ENCODE measurements at places on chromosomes 11 and 22.

- no peak for DNase-seq
Observed at GRCh38 chr22:18116634-18117033, 6.0 kb downstream of the TUBA8 start.

- DNase-seq: no peak
Observed at GRCh38 chr11:79236541-79236971, 204.3 kb downstream of the TENM4 start.

DNA sequence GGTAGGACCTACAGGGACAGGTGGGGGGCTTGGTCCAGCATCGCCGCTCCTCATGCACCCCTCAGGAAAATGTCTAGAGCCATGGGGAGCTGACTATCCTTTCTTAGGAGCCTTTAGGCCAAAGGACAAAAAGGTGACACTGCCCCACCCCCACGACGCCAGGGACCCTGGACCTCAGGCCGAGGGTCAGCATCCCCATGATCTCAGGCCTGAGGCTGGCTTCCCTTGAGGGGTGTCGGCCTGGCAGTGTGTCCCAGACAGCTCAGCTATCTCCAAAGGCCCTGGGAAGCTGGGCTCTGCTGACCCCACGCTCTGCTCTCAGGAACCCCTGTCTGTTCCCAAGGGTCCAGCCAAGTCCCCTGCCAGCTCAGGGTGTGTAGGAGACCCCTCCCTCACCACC is 16.3 kb downstream of the MRGPRG start:
- DNase-seq: no peak

GRCh38 chr11:27456795-27457329 is 15.7 kb downstream of the LGR4 start:
- no peak for DNase-seq

DNA sequence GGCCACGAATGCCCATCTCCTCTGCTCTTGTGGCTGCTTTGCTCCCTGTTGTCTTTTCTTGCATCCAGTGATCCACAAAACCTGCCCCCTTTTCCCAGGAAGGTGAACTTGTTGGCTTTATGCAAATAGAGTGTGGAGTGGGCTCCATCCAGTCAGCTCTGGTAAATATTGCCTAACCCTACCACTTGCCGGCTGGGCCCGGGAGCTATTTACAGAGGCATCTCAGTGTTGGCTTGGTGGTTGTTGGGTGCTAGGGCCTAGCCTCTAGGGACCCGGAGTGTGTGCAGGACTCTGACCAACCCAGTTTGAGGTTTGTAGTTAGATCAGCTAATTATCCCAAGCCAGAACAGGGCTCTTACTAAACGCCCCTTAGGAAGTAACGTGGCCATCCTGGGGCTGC is 40.8 kb upstream of the TLCD5 start:
- DNase-seq: no peak

DNA sequence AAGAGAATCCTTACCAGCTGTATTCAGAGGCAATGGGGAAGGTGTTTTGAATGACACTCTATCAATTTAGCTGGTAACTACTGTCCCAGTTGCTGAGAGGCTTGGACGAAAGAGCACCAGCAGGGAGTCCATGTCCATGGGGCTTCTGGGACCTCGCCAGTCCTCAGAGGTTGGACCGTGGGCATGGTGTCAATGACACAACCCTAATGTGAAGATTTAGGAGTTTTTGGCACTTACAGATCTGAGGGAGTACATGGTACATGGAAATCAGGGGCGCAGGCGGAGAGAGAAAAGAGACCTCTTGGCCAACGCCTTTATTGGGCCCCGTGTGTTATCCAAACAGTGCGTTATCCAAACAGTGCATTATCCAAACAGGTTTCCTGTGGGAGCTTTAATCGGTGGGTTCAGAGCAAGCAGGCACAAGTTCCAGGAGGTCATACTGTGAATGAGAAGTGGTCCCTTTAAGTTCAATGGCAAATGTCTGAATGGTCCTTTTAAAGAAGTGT is 169.1 kb upstream of the B3GAT1 start:
- no peak for DNase-seq

DNA sequence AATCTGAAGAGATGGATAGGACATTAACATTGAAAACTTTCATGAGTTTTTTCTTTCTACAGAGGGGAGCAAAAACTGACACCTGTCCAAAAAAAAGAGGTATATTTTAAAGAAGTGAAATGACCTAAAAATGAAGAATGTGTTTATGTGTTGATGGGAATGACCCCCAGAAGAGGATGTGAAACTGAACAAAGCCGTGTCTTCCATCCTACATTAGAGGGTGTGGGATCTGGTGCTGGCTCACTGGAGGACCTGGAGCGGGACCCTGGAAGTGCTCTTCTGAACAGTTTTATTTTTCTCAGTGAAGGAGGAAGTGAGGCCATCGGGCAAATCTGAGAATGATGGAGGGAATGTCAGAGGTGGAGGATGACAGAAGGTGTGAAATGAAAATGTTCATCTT is 470.1 kb downstream of the NTM start:
- DNase-seq: no peak

DNA sequence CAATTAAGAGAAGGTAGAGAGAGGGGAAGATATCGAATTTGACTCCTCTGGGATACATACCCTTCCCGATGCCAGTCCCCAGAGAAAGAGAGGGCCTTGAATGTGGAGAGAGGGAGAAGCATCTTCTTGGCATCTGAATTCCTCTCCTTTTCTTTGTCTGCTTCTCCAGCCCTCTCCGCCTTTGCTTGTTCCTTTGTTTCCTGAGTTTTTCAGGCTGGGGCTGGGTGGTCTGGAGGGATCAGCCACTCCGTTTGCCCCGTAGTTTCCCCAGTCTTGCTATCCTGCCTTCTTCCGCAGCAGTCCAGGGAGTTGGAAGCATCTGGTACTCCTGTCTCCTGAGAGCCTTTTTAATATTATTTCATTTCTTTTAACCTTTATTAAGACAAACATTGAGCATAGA is 107.1 kb upstream of the CADM1 start:
- no peak for DNase-seq

DNA sequence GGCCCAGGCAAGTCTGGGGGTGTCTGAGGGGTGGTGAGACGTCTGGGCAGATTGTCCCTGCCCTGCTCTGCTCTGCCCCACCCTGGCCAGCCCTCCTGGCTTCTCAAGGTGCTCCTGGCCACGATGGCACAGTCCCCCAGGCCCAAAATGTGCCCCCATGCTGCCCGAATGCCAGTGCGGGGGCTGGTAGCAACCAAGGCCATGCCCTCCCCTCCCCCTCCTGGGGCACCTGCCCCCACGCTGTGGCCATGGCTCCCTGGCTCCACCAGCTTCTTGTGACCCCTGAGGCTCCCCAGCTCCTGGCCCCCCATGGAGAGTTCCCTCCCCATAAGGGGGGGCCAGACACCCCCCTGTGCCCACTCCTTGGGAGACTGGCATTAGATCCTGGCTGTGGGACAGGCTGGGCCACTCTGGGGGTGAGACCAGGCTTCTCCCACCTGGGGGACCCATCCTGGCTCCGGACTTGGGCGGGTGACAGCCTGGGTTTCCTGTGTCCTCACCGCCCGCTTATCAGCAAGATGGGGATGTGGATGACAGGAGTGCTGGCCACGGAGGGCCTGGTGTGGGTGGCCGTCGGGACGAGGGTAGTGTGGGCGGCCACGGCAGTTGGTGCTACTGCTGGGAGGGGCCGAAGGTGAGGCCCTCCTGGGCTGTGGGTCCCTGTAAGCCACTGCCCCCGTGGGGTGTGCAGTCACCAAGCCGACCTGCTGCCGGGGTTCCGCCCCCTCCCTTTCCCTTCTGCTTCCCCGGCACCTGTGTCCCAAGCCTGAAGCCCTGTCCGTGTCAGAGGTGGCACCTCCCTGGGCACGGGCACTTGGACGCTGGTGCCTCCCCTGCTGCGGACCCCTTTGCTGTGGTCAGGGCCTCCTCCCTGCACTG is 15.9 kb upstream of the MUC6 start:
- DNase-seq: no peak

- DNase-seq: no peak
Observed at GRCh38 chr11:61712314-61712713, 32.1 kb downstream of the DAGLA start.

DNA sequence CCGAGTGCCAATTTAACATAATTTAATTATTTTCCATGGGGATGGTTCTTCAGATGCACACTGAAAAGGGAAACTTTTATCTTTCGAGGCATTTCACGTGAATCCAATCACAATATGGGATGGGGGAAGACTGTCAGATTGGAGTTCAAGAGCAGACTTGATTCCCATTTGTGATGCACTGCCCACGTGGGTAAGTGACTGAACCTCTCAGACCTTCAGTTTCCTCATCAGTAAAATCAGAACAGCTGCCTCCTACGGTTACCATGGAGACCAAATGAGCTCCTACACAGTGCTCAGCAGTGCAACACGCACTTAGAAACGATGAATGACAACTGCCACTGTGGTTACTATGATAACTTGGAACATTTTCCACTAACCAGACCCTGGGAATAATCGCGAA is 21.7 kb downstream of the KIAA0930 start:
- no peak for DNase-seq

DNA sequence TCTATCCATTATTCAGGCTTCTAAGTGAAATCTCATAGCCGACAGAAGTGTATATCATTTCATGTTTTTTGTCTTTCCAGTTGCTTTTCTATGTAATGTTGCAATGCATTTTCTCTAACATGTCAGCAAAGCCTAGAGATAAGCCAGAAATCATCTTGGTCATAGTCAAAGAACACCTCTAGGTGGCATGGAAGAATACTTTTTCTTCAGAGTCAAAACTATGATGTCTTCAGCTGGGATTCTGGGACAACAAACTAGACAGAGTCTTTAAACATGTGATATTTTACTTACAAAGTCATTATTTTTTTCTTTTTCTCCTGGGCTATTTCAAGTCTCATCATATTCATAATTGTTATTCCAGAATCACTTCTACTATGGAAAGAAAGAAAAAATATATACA is 4.4 kb downstream of the GAS2 start:
- DNase-seq: no peak

DNA sequence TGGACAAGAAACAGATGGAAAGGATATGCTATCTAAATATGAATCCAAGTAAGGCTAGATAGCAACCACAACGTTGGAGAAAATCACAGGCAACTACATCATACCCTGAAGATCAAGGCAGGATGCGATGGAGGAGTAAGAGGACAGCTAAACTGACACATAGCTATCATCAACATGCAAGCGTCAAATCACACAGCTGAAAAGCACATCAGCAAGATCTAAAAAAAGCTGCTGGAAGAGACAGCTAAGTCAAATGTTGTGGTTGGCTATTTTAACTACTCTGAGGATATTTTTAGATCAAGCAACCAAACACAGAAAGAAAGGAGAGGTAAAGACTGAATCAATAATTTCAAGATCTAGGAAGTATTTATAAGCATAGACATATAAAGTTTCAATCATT is 466.9 kb downstream of the BRD1 start:
- DNase-seq: no peak

DNA sequence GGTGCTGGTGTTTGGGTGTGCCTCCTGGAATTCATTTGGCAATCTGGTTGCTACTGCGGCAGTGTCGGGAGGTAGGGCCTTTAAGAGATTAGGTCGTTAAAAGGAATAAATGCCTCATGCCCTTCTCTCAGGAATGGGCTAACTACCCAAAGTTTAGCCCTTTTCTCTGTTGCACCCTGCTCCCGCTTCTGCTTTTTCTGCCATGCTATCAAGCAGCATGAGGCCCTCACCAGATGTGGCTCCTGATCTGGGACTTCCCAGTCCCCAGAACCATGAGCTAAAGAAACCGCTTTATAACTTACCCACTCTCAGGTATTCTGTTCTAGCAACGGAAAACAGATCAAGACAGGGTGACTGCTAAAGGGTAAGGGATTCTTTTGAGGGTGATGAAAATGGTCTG is 6.3 kb downstream of the EIF3D start:
- DNase-seq: no peak

DNA sequence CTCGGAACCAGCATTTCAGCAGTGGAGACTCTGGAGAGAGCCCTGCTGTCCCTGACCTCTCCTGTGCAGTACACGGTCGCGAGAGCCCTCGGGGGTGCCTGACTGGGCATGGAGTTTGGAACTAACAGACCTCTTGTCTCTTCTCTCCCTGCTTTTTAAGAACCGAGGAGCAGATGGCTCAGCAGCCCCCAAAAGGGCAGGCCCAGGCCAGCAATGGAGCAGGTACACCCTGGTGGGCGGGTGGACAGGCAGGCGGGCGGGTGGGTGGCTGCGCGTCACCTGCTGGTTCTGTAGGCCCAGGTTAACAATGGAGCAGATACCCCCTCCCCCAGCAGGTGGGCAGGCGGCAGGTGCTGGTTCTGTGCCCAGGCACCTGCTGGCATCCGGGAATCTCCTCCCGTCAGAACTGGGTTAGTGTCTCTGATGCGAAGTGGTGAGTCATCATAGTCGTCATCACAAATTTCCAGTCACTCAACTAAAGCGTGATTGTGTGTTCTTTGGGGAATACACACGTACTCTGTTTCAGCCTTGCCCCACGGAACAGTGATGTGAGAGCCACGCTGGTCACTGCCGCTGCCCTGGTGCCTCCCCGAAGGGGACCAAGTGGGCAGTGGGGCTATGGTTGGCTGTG is 41.1 kb downstream of the GRAMD4 start:
- peak; percentile 32 for DNase-seq

DNA sequence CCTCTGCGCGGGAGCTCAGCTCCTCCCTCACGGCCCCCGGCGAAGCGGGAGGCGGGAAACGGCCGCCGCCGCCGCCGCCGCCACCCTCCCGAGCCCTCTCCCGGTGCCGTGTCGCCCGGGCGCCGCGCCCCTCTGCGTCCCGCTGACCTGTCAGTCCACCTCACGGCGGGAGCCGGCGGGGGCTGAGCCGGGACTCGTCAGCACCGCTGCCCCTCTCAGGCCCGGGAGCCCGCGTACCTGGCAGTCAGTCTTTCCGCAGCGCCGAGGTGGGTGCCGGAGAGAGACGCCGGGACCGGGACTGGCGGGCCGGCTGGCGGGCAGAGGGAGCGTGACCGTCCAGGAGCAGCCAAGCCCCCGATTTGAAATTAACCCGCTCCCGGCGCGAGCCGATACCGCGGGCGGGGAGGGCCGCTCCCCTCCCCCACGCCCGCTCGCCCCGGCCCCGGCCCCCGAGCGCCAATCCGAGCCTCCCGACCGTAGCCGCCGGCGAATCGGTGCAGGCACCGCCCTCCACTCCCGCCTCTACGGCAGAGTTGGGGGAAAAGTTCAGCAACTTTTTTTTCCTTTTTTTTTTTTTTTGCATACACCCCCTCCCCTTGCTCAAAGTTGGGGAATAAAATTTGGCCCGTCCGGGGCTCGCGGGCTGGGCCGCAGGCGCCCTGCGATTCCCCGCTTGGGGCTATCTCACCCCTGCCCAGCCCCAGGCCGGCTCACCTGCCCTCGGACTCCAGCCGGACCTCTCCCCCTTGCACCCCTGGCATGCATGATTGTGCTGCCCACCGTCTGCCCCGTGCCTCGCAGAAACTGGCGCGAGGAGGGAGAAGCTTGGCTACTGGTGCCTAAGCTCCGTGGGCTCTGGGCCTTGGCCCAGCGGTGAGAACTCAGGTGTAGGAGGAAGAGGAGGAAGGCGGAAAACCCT is 774 bp upstream of the E2F8 start:
- peak; percentile 2 for DNase-seq

Measured in stimulated activated CD4-positive, alpha-beta T cell treated with anti-CD3 and anti-CD28 coated beads, TNF-alpha, amount 100 ng/mL, for 1 hour (primary cell).